Cerebellum (tissue), 4 donors: ENCODE measurements at places on chromosomes 5 and 9. TPM values are rescaled to one million over a fixed set of nuclear protein-coding genes. Genes with fewer than 3 reads are reported as not detected.
A peak's percentile ranks its signal among the peaks of the same experiment; 100 is the strongest.

- no peak for DNase-seq
These were observed 88.6 kb upstream of the MYO10 start for GRCh38 chr5:17024686-17025180.

GRCh38 chr5:144205141-144205551 lies 34.5 kb downstream of the KCTD16 start:
- no peak for DNase-seq

DNA sequence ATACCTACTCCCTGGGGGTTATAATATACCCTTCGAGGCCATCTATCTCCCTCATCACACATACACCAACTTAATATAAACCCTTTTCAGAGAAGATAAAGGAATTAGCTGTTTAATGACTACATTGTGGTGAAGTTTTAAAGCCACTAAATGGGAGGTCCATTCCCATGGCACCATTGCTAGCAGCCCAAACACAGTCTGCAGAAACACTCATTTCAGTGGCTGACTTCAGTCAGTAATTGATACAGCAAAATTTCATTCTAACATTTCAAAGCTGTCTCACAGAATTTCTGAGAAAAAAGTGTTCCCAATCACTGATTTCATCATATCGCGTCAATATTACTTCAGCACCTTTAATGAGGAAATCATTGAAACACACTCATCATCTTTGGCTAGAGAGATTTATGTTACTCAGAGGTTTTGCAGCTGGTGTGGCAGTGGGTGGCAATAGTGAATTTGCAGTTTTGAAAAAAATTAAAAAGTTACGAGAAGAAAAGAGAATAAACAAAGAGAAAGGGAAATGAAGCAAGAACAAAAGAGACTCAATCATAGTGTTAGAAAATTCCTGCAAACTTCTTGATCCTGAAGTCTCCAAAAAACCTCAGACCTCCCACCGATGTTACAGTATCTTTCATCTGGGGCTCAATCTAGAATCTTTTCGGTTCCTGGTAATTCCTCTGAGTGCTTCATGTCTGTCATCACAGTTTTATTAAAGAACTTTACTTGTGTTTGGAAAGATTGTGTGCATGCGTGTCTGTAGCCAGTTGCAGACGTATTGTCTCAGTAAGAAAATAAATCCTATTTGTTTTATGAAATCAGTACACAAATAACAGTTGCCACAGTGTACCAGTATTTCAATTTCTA lies 105.0 kb downstream of the ERCC6L2 start:
- DNase-seq = no peak

- DNase-seq = no peak
These were observed 35.6 kb downstream of the WWC1 start for GRCh38 chr5:168327019-168327421.

DNA sequence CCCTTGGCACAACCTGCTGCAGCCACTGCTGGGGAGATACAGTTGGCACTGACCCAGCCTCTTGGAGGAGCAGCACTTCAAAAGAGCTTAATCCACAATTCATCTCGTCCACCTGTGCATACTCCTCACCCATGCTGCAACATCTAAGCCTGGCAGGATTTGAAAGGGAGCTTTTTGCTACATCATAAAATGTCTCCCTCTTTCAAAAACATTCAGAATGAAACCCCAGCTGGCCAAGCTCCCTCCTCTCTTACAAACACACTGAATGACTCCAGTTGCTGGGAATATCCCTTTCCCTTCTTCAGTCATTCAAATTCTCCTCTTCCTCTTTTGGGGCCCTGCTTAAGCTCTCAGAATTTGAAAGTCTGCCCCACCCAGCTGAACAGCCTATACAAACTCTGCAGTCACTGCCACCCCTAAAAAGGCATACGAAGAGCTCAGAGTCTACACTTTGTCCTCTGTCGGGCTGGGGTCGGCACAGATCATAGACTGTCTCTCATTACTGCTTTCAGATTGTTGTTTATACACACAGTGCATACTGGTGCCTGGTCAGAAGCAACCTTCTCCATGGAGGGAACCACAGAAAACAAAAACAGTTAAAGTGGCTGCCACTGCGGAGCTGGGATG lies 8.8 kb upstream of the C5orf15 start:
- peak; percentile 29 for DNase-seq

The IFNB1 gene
- not detected for total RNA-seq
